Foreskin keratinocyte (primary cell): ENCODE measurements at places on chromosomes 3 and 15. TPM values are rescaled to one million over a fixed set of nuclear protein-coding genes. Genes with fewer than 3 reads are reported as not detected.

Gene THAP10
- total RNA-seq = 3.1 and 3.7 TPM in 2 replicates

Gene ZNF717
- 10.3 and 10.4 TPM in 2 replicates for total RNA-seq

Gene EOGT
- total RNA-seq = 45.8 and 78.0 TPM in 2 replicates

Gene ABI3BP
- 2.0 and 2.7 TPM in 2 replicates for total RNA-seq

Gene SYNM
- total RNA-seq = 0.21 and 0.61 TPM in 2 replicates

Gene TIMP4
- total RNA-seq = 0.14 TPM in 1 of 2 replicates, not detected in the other

Gene IGSF11
- total RNA-seq = not detected in 2 replicates

Gene IGSF10
- not detected in 2 replicates for total RNA-seq

Gene CNTN6
- not detected in 2 replicates for total RNA-seq

Gene UTS2B
- total RNA-seq = 0.11 TPM in 1 of 2 replicates, not detected in the other

Gene CDCP1
- 147 and 163 TPM in 2 replicates for total RNA-seq

Gene PARP15
- 0.27 and 0.35 TPM in 2 replicates for total RNA-seq

- DNase-seq = no peak
These were observed 57.8 kb downstream of the RAB7A start for GRCh38 chr3:128783774-128784173.

DNA sequence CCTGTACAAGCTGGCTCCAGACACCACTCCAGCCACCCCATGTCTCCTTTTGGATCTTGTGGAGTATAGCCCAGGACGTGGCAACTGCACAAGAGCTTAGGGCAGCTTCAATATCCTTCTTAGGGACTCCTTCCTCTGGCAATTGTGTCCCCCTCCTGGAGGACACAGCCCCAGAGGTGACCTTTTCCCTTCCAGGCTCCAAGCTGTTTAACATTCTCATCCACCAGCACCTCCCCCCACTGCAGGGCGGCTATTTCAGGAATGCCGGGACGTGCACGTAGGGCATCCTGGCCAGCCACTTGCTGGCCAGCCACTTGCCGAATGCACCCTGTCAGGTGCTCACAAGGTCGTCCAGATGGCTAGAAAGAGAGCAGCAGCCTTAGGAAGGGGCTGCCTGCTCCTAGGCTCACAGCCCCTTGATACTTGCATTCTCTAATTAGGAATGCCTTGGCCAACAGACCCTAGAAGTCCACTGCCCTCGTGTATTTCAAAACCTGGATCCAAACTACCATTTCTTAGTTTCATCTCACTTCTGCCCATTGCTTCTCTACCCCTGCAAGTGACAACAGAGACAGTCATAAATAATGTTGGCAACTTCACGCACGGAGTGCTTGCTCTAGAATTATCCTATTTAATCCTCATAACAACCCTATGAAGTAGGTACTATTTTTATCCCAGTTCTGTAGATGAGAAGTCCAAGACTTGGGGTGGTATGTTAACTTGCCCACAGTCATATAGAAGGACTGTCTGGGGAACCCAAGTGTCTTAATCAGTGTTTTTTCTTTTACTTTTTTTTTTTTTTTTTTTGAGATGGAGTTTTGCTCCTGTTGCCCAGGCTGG is 24.5 kb upstream of the IDH2 start:
- DNase-seq = no peak

DNA sequence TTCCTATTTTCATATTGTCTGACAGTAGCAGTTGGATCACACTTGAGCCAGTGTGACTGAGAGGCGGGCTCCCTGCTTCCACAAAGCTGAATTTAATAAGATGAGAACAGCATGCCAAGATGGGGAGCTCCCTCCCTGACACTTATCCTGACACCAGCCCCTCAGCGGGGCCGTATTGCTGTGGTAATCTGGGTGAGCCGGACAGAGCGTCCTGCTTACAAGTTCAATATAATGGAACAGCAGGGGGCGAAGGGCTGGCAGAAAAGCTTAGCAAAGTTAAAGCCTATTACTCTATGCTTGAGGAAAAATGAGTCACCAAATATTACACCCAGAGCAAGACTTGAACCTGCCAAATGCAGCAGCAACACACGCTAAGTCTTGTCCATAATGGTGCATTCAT is 163.8 kb upstream of the CMC1 start:
- DNase-seq = peak; percentile 23

GRCh38 chr3:106317141-106318055 is 448.6 kb upstream of the CBLB start:
- DNase-seq = no peak

GRCh38 chr3:8317661-8318649 is 183.7 kb upstream of the LMCD1 start:
- peak; percentile 23 for DNase-seq

DNA sequence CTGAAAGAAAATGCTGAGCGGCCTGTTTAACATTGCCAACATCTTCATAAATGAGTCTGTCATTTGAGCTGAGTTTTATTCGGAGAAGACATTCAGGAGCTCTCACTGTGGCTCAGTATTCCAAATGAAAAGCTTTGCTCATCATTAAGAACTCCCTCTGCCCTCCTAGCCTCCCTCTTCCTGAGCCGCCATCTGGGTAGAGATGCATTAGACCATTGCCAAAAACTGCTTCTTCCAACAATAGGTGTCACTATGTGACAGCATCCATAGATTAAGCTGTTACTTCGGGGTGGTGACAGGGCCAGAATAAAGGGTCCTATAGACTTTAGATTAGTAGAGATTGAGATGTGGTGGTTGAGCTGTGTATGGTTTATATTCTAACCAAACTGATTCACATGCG is 501.4 kb upstream of the NR2F2 start:
- no peak for DNase-seq

DNA sequence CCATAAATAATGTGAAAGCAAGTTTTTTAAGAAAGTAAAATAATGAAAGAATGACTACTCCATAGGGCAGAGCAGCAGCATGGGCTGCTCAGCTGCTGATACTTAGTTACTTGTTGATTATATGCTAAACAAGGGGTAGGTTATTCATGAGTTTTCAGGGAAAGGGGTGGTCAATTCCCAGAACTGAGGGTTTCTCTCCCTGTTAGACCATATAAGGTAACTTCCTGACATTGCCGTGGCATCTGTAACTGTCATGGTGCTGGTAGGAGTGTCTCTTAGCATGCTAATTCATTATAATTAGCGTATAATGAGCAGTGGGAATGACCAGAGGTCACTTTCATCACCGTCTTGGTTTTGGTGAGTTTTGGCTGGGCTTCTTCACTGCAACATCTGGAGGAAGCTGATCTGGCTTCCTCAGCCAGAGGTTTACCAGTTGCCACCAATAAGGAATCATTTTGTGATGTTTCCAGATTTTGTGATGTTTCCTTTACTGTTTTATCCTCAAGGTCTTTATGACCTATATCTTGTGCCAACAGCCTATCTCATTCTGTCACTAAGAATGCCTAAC is 121.8 kb upstream of the CHL1 start:
- no peak for DNase-seq

GRCh38 chr3:47603332-47603731 is 24.7 kb upstream of the CSPG5 start:
- DNase-seq = no peak

GRCh38 chr15:64635499-64636495 is 139.6 kb downstream of the RBPMS2 start:
- peak; percentile 42 for DNase-seq

GRCh38 chr3:45366290-45366689 is 22.1 kb upstream of the LARS2 start:
- DNase-seq = peak; percentile 25

DNA sequence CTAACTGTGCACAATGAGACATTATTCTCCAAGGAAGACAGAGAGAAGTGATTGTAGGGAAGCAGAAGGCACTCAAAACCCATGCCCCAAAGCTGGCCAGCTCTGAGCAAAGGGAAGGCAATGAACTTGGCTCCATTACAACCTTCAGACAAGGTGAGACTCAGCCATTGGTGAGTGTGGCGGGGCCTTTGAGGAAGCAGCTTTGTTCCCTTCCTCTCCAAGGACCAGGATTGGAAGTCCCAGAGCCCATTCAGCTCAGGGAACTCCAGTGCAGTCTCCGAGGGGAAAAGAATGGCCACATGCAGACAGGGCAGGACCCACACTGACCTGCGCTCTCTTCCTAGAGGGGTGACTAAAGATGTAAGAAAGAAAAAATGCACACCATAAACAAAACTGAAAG is 23.1 kb downstream of the HEG1 start:
- no peak for DNase-seq

DNA sequence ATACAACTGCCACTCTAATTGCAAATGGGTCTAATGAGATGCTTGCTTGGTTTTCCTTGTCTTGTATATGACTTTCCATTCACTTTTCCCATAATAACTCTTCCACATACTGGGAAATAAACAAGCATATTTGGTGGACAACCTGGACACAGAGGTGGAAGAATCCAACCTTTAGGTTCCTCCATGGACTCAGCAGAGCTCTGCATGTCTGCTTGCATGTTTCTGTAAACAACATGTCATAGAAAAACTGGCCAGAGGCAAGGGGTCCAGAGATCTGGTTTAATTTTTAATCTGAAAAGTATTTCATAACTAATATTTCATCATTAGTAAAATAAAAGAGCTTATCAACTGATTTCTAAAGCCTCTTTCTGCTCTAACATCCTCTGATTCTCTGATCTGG is 30.2 kb downstream of the GOLIM4 start:
- no peak for DNase-seq

DNA sequence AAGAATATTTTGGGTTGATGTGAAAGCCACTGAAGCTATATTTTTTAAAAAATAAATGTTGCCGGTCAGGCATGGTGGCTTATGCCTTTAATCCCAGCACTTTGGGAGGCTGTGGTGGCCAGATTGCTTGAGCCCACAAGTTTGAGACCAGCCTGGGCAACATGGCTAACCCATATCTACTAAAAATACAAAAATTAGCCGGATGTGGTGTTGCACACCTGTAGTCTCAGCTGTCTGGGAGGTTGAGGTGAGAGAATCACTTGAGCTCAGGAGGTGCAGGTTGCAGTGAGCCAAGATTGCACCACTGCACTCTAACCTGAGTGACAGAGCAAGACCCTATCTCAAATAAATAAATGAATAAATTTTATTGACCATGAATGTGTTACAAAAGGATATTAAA is 39.6 kb downstream of the GOLM2 start:
- no peak for DNase-seq

- no peak for DNase-seq
These were observed 43.8 kb downstream of the CCR3 start for GRCh38 chr3:46285931-46286619.

DNA sequence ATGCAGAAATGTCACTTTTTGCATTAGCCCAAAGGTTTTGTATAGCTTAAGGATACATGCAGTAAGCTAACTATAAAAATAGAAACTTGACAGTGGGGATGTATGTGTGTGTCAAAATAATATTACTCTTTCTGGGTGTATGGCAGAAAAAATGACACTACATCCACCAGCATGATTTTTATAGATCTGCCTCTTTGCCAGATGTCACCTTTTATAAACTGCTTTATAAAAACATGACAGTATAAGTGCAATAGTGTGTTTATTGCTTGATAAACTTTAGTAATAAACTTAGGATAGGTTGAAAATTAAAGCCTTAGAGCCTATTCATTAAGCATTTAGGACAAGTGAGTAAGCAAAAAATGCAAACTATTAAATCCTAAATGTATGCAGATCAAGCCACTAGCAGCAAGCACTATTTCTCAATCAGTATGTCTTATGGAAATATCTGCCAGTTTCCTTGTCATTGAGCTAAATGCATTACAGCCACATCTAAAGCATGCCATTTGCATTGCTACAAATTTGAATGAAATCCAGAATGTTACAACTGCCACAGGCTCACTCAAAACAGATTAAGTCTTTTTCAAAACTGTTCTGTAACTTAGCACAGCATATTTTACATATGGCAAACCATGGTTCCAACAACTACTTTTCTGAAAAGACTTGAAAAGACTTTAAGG is 935.0 kb downstream of the FHIT start:
- DNase-seq = no peak

DNA sequence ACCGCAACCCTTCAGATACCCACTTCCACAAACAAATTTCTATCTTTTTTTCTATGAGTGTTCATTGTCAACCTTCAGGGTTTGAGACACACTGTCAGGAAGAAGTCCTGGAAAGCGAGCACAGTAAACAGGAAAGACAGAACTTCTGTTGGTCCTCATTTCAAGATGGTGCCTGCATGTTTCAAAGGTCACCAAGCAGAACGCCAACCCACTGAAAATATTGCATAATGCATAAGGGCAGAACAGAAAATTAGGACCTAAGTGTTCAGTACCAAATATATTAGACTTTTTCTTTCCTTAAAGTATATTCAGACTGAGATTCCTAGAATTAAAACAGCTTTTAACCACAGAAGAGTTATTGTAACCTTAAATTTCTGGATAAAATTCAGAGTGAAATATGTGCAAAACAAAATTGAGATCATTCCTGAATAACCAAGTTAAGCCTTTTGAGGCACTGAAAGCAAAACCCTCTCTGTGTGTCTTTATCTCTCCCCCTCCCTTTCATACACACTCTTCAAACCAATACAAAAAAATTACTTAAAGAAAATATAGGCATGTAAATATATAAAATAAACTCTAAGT is 387.8 kb upstream of the THBS1 start:
- no peak for DNase-seq

- peak; percentile 74 for DNase-seq
These were observed 811 bp downstream of the C3orf52 start for GRCh38 chr3:112086875-112087524.

- DNase-seq = no peak
These were observed 17.9 kb upstream of the ACAD9 start for GRCh38 chr3:128861491-128861890.

DNA sequence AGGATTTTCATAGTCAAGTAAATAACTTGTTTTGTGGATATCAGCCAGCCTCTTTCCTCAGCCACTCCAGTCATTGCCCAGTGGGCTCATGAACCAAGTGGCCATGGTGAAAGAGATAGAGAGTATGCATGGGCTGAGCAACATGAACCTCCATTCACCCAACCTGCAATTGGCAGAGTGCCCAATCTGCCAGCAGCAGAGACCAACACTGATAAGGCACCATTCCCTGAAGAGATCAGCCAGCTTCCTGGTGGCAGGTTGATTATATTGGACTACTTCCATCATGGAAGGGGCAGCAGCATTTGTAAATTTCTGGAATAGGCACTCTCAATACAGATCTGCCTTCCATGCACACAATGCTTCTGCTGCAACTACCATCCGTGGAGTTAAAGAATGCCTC is 10.3 kb upstream of the MCF2L2 start:
- no peak for DNase-seq

DNA sequence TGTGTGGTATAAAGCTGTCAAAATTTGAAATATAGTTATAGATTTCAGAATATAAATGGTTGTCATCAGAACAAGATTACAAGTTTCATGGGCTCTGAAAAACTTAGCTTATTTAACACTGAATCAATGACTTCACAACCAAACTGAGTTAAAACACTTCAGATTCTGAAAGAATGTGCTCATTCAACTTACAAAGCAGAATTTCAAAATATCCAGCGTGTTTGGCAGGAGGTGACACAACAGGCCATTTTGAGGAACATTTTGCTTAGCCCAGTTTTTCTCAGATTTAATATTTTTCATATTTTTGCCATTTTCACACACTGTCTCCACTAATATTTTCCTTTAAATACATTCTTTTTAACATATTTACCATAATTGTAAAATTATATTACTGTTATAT is 781.1 kb downstream of the TUSC7 start:
- no peak for DNase-seq

- DNase-seq = peak; percentile 39
These were observed 89.5 kb downstream of the EOMES start for GRCh38 chr3:27632431-27633223.
